Uterine smooth muscle cell (primary cell): ENCODE measurements at places on chromosomes 7 and 10. TPM values are rescaled to one million over a fixed set of nuclear protein-coding genes. Genes with fewer than 3 reads are reported as not detected.

The PDZD8 gene
- 20.8 and 21.1 TPM in 2 replicates for total RNA-seq

The SH3PXD2A gene
- 17.9 and 34.6 TPM in 2 replicates for total RNA-seq

The SLC26A5 gene
- not detected in 2 replicates for total RNA-seq

The MMRN2 gene
- 3.9 and 14.9 TPM in 2 replicates for total RNA-seq

The TDRD1 gene
- total RNA-seq: 0.44 and 0.62 TPM in 2 replicates
